Stimulated activated CD8-positive, alpha-beta memory T cell treated with anti-CD3 and anti-CD28 coated beads, Interleukin-15, amount 100 ng/mL, for 48 hours (primary cell): ENCODE measurements at places on chromosomes 2 and 18.

DNA sequence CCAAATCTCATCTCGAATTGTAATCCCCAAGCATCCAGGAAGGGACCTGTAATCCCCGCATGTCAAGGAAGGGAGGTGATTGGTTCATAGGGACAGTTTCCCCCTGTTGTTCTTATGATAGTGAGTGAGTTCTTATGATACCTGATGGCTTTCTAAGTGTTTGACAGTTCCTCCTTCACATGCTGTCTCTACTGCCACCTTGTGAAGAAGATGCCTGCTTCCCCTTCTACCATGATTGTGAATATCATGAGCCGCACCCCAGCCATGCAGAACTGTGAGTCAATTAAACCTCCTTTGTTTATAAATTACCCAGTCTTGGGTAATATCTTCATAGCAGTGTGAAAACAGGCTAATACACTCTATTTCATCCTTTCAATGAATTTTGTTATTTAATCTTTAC, 446.7 kb downstream of the RNF144A start:
- no peak for DNase-seq

DNA sequence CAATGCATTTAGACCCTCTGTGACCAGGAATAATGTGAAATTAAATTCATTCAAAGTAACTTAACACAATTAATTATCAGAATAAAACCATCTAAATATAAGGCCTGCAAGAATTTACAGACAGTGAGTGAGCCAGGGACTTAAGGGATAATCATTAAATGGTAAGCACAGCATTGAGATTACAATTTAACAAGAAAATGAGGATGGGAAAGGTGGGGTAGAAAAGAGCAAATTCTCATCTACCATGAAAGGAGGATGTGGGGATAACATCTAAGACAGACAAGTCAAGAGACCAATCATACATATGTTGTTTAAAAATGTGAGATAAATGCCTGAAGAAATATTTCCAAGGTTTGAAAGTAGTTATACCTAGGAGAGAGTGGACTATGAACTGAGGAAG, 259.3 kb upstream of the NT5C1B start:
- no peak for DNase-seq

GRCh38 chr2:205857520-205858237, 175.4 kb downstream of the NRP2 start:
- DNase-seq, result no peak

DNA sequence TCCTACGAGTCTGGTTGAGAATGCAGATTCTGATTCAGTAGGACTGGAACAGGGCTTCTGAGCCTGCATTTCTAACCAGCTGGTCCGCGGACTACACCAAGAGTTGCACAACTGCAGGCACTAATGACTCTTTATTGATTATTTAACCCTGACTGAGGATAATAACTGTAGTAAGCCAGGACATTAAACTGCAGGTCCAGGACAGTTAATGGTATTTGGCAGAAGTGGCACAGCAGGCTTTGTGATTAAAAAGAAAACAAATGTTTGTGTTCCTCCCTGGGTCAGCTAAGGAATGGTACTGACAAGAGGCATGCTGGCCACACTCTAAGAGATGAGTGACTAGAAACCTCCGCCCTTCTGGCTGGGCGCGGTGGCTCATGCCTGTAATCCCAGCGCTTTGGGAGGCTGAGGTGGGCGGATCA, 59.4 kb downstream of the ALPK2 start:
- DNase-seq, result no peak

DNA sequence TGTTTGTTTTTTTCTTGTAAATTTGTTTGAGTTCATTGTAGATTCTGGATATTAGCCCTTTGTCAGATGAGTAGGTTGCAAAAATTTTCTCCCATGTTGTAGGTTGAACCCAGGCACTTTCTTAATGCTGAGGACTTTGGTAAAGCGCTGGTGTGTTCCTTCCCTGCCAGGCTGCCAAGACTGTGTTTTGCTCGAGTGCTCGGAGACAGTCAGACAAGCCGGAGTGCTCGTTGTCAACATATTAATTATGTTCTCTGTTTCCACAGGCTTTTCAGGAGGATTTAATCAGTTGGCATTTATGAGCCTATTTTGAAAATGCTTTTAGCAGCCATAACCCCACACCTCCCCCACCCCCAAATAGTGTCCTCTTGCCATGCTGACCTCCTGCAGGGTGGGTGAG, 6.4 kb downstream of the MTCL1 start:
- DNase-seq, result no peak

DNA sequence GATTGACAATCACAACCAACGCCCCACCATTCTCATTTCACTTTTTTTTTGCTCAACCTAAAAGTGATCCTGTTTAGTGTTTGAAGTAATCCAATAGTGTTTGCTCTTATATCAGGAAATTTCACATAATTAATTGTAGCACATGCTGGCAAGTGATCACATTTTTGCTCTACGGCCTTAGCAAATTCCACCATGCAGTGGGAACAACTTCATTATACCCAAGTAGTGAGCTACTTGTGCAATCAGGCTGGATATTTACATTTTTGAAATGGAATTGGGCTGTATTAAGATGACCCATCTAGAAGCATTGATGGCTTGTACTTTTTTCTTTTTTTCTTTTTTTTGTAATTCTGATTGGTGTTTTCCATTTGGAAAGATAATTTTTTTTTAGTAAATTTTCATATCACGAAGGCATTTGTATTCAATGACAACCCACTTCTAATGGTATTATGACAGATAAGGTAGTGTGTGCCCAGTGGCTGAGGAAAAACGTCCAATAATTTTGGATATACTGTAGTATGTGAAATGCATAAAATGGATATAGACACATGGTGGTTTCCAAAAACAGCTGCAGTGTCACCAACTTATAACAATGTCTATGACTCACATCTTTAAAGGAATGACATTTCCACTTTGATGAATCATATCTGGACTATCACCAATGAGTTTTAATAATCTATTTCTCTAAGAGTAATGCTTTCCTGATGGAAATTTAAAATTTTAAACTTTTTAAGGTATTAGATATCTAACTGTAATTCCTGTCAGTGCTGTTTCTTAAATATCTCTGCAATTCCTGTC, 130.6 kb downstream of the COL6A3 start:
- no peak for DNase-seq

DNA sequence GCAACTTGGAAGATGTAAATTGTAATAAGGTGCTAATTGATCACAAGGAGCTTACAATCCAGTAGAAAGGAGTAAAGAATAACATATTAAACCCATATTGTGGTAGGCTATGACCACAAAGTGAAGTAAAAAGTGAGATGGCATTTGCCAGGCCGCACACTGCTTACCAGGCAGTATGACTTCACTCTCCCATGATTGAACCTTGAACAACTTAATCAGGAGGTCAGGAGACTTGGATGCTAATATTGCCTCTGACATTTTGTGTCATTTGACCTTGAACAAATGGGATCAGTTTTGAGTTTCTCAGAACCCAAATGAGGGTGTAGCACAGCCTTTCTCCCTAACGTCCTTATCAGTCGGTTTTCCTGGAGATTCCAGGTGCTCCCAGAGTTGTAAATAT, 44.0 kb downstream of the SLC9A2 start:
- no peak for DNase-seq

- no peak for DNase-seq
Observed at GRCh38 chr2:134277223-134277622, 23.4 kb downstream of the MGAT5 start.

GRCh38 chr2:6506361-6506794, 359.3 kb downstream of the CMPK2 start:
- DNase-seq, result no peak

DNA sequence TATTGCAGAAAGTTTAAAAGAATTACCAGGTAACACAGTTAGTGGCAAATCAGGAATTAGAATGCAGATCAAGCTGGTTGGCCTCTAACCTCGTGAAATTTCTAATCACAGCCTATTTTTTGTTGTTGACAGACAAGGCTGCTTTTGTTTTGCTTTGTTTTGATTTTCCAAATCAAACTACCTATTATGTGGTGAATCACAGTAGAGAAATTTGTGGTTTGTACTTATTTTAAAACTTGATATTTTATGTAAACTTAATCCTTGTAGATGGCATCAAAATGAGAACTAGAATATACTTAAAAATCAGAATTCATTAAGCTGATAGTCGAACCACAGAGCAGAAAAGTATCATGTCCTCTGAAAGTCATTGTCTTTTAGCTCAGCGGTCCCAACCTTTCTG, 258.1 kb downstream of the CTNNA2 start:
- DNase-seq, result no peak

DNA sequence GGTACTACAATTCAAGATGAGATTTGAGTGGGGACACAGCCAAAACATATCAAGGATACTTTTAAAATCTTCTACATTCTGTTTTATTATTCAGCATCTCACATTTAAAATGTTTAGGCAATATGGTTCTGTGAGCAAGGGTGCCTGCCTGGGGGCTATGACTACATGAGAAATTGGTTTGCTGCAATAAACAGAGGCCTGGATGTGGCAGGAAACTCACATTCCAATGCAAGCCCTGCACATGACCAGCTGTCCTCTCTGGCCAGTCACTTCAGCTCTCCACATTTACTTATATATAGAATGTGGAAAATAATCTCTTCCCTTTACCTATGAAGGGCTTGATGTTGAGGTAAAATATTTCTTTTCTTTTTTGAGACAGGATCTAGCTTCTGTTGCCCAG, 193.4 kb downstream of the LRRTM1 start:
- no peak for DNase-seq

- no peak for DNase-seq
Observed at GRCh38 chr2:164046040-164046439, 310.2 kb upstream of the FIGN start.

GRCh38 chr2:105787376-105788318, 42.9 kb downstream of the NCK2 start:
- DNase-seq, result no peak

- no peak for DNase-seq
Observed at GRCh38 chr2:144349674-144350073, 170.2 kb downstream of the ZEB2 start.

GRCh38 chr2:100383306-100383705, 34.2 kb downstream of the CHST10 start:
- DNase-seq, result no peak

DNA sequence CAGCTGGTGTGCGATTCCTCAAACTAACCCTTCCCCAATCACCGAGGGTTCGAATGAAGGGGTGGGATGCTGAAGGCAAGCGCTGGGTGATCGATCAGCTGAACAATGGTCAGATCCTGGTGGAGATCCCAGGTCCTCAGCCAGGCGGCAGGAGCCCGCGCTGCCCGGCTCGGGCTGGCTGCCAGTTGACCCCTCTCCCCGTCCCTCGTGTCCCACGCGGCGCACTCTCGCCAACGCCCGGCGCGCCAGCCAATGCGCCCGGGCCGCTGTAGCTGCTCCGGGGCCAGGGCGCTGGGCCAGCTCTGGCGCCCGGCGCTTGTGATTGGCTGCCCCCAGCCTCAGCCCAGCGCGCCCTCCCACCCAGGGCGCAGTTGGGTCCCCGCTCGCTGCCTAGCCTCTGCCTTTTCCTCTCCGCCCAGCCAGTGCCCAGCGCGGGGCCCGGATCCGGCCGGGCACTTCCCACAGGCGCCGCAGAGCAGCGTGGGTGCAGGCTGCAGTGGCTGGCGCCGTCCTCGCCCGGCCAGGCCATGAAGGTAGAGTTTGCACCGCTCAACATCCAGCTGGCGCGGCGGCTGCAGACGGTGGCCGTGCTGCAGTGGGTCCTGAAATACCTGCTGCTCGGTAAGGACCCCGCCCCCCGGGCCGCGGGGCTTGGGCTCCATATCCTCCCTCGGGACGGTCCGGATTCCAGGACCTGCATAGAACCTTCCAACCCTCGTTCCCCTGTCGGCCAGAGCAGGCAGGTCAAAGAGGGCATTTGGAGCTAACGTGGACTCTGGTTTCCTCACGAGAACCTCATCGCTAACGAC, at the start of gene MOGAT1:
TSS of gene MOGAT1 (plus strand) at position 400 of the 809 bp plus-strand sequence. CDS start at position 528, 128 bp downstream.
- no peak for DNase-seq

GRCh38 chr2:112996635-112997034, 8.6 kb upstream of the IL36A start:
- DNase-seq, result peak; percentile 21

DNA sequence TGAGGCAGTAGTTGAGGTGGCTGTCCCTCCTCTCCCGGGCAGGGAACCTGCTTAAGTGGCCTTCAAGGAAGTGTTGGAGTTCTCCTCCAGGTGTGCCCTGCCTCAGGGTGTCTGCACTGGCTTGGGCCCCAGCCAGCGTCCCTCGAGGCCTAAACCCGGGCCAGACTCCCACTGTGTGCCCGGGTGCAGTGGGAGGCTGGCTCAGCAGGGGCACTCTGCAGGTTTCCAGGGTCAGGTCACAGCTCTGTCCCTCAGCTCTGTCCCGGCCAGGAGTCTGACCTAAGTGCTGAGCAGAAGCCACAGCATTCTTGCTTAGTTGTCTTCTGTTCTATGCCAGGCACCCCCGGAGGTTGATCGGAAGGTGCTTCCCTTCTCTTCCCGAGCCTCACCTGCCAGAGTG, 69.0 kb upstream of the OTOS start:
- DNase-seq, result no peak

DNA sequence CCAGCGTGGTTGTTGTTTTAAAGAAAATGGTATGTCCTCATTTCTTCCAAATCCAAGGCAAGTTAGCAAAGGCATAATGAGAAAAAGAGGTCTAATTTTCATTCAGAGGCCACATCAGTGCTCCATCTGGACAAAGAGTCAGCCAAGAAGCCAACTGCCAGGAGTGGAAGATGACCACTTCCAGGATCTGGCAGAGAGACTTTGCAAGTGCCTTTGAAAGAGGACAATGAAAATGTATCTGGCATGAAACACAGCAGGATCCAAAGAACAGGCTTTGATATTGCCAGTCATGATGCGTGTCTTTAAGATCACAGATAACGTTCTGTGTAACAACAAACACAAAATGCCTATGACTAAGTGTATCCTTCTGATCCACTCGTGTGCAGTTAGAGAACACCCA, 82.8 kb downstream of the AFF3 start:
- DNase-seq, result no peak

- no peak for DNase-seq
Observed at GRCh38 chr2:144448389-144449027, 71.4 kb downstream of the ZEB2 start.

DNA sequence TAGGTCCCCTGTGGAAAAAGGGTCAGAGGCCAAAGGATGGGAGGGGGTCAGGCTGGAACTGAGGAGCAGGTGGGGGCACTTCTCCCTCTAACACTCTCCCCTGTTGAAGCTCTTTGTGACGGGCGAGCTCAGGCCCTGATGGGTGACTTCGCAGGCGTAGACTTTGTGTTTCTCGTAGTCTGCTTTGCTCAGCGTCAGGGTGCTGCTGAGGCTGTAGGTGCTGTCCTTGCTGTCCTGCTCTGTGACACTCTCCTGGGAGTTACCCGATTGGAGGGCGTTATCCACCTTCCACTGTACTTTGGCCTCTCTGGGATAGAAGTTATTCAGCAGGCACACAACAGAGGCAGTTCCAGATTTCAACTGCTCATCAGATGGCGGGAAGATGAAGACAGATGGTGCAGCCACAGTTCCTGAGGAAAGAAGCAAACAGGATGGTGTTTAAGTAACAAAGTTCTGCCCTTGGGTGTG, 165.8 kb downstream of the RPIA start:
- no peak for DNase-seq

- DNase-seq, result no peak
Observed at GRCh38 chr2:200298816-200299215, 7.7 kb upstream of the SPATS2L start.

GRCh38 chr2:100178085-100178788, 35.8 kb upstream of the AFF3 start:
- no peak for DNase-seq

GRCh38 chr2:4762951-4763376, 929.2 kb upstream of the SOX11 start:
- DNase-seq, result no peak

GRCh38 chr2:70982971-70983370, 4.5 kb downstream of the ANKRD53 start:
- DNase-seq, result no peak

GRCh38 chr18:61608316-61608715, 275.1 kb downstream of the CDH20 start:
- DNase-seq, result no peak
